ENCODE measurements at places on chromosomes 3 and 15.

DNA sequence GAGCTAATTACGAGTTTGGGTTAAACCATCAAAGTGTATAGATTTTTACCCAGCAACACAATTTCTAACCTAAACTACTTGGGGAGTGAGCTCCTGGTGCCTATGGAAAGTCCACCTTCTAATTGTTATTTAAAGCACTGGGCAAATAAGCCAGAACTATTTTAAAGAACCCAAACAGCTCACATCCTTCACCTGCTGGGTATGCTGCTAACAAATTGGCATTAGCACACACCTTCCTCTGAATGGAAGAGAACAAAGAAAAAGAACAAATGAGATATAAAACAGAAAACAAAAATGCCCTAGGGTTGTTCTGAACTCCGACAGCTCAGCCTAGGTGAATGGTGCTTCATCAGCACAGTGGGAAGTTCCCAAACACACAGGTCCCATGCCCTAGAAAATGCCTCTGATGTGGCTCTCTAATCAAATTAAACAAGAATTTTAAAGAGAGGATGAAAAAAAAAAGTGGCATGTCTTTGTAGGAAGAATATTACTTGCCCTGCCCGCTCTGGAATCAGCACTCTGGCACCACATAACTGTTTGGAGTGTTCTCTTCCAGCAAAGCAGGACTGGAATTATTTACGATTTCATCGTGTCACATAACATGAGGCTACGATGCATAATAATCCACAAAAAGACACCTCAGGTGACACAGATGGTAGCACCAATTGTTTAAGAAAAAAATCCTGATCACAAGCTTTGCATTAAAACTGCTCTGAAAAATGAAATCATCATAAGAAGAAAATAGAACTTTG, 334.4 kb downstream of the GBE1 start:
- DNase-seq = no peak

GRCh38 chr3:16392717-16393116, 120.8 kb downstream of the RFTN1 start:
- DNase-seq = no peak

DNA sequence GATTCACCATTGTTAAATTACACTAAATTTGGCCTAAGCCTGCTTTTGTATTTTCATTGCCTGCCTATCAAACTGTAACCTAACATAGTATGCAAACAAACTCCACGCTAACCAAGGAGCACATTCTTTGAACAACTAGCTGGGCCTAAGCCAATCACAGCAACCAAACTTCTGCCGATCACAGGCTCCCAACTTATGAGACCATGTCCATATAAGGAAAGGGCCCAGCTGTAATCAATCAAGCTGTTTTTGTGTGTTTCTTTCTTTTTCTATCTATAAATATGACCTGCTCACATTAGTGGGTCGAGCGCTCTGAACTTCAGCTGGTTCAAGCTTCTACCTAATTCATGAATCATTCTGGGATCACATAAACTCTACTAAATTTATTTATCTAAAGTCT, 473.6 kb downstream of the SI start:
- no peak for DNase-seq

DNA sequence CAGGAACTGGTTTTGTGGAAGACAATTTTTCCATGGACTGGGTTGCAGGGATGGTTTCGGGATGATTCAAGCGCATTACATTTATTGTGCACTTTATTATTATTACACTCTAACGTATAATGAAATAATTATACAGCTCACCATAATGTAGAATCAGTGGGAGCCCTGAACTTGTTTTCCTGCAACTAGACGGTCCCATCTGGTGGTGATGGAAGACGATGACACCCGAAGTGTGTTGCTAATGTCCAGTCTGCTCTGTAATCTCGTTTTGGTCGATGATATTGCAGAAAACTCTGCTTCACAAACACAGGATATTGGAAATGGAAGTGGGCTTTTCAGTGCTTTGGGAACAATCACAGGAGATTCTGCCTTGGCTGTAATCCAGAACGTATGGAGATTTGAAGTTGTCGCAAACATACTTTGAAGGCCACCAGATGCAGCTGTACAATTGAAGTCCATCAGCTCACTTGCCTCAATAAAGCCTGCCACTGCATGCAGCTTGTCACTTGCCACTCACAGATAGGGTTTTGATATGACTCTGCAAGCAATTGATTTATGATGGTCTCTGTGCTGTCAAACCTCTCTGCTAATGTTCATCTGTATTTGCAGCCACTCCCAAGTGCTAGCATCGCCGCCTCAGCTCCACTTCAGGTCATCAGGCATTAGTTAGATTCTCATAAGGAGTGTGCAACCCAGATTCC, 141.7 kb downstream of the TJP1 start:
- no peak for DNase-seq

All from GF-D8 (cell line).